Eye (tissue), 1 donor: ENCODE measurements at places on chromosomes 4 and X.

DNA sequence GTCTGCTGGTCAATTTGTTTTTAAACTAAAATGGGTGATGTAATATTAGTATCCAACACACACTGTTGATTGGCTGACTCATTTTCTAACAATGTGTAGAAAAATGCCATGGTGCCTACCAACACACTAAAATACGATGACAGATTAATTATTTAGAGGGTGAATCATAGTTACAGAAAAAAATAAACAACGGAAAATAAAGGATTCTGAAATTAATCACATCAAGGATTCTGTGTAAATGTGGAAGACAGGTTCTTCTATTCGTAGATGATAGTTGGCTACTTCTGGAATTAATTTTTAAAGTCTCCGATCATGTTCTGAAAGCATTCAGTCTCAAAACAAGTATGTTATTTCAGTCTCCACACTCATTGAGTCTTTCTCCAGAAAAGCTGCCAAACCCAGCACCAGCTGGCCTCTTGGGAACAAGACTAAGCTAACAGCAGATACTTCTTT lies 8.2 kb upstream of the IQCM start:
- peak; percentile 4 for DNase-seq

DNA sequence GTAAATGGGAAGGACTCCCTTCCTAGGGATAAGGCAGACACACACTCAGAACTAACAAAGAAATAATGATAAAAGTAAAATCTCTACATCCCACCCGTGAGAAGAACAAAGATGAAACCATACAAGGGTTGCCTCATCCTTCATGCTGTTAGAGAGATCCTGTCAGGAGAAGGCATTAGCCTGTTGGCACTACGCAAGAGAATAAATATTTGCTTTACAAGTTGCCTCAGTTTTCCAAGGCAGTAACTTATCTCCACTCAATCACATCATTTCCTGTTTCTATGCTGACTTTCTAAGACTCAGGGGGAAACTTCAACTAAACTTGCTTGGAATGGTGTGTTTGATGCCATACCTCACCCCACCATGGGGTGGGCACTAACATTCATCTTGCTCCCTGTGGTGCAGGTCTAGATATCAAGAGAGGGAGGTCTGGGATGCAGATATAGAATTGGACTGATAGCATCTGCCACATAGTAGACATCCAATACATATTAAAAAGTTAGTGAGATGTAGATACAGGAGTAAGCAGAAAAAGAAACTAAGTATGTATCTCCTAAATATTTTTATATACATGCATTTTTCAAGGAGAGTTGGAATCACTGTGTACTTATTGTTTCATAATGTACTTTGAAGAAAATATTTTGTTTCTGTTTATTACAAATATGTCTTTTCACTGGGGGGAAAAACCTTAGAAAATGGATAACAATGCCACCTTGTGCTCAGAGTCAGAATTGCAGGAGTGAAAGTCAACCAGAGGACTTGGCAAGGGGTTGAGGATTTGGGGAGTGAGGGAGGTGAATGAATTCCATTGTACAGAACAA lies 57.2 kb upstream of the BEX4 start:
- DNase-seq: peak; percentile 59

GRCh38 chr4:89294573-89295269 lies 12.9 kb downstream of the GPRIN3 start:
- DNase-seq: no peak

DNA sequence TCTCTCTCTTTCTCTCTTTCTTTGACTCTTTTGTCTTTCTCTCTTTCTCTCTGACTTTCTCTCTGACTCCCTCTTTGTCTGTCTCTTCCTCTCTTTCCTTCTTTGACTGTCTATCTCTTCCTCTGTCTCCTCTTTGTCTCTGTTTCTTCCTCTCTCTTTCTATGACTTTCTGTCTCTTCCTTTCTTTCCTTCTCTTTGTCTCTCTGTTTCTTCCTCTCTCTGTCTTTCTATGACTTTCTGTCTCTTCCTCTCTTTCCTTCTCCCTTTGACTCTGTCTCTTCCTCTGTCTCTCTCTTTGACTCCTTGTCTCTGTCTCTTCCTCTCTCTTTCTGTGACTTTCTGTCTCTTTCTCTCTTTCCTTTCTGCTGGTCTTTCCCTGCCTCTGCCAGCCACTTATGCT lies 38.7 kb downstream of the HNRNPD start:
- no peak for DNase-seq

- DNase-seq: no peak
Observed at GRCh38 chrX:29012867-29013266, 425.6 kb downstream of the IL1RAPL1 start.
